DMS153 (cell line): ENCODE measurements at places on chromosomes 1 and 21.

DNA sequence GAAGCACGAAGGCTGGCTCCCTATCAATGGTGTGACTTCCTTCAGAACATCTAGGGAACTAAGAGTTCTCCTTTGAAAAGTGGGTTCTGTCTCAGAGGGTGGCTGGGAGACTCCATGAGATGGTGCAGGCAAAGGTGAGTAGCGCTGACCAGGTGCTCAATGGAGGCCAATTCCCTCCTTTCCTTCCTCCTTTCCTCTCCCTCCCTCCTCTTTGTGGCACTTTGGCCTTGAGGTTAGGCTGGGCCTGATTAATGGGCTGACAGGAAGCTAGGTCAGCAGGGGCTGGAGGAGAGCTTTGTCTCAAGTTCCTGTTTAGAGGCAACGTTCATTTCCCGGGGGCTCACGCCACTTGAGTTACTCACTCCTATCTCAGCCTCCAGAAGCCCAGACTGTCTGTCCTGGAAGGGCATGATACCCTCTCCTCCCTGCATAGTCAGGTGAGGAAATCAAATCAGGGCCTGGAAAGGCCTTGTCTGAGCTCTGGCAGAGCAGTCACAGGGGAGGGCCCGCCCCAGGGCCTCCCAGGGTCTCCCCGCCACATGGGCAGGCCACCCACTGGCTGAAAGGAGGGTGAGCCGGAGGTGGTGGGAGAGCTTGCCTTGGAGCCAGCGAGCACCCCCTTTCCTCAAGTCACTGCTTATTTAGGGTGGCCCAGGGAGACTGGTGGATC, 58.4 kb upstream of the SSBP3 start:
- DNase-seq, result no peak

DNA sequence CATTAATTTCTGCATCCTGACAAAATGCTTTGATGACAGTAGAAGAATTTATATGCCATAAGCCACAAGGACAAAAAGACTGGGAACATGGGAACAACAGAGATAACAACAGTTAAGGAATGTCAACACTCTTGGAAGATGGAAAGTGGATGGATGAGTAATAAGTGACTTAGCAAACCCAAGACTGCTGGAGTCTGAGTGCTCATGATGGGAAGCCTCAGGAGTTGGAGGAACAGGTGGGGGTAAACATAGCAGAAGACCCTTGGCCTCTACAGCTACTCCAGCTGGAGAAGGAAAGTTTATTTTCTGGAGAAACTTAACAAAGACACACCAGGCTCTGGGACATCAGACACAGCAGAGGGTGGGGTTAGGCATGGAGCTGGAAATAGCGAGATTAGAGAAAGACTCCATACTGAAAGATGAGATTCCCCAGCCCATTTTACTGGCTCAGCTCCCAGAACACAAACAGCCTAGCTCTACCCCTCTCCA, 13.6 kb downstream of the G0S2 start:
- no peak for DNase-seq

- peak; percentile 56 for DNase-seq
Measured at GRCh38 chr1:82260051-82260450, 459.3 kb downstream of the ADGRL2 start.

DNA sequence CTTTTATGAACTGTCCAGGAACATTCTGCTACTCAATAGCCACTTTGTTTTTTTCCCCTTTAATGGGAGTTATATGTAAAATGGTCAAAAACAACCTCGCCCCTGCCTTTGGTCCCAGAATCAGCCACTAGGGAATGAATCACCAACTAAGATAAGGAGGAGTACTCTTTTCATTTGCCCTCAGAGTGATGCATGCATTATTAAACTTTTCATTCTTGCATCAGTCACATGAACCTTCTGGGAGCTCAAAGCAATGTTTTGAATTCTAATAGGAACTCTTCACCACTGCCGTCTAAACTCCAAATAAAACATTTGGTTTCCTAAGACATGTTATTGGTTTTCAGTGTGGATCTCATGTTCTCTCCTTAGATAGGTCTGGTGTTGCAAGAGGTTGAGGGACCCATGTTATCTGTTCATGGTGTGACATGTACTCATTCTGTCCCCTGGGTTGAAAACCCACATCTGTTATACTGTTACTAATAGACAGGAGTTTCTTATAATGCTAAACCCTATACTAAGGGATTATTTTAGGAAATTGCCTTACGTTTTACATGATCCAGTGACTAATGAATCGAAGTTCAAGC, 17.8 kb upstream of the HSD17B7 start:
- no peak for DNase-seq

DNA sequence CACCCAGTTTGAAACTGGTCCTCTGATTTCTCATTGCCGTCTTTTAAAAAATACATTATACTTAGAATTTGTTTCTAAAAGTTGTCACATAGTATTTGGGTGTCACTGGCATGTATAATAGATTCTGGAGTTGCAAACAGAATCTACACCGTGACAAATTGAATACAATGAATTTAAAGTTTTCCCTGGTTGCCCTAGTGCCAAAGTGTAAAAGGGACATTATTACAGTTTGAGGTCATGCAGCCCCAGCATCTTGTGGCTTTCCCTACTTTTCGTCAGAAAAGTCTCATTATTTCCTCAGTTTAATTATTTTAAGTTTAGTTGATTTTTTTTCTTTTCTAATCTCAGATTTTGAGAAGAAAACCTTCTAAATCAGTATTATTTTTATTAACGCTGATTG, 155.9 kb downstream of the DISP1 start:
- DNase-seq, result no peak
